ENCODE measurements at places on chromosomes 4 and X.

- DNase-seq: no peak
Measured at GRCh38 chr4:38109896-38110295, 149.7 kb downstream of the PTTG2 start.

GRCh38 chr4:81786063-81786763 is 314.5 kb upstream of the RASGEF1B start:
- DNase-seq: no peak

GRCh38 chr4:1359144-1359501 is 12.1 kb downstream of the UVSSA start:
- DNase-seq: no peak

DNA sequence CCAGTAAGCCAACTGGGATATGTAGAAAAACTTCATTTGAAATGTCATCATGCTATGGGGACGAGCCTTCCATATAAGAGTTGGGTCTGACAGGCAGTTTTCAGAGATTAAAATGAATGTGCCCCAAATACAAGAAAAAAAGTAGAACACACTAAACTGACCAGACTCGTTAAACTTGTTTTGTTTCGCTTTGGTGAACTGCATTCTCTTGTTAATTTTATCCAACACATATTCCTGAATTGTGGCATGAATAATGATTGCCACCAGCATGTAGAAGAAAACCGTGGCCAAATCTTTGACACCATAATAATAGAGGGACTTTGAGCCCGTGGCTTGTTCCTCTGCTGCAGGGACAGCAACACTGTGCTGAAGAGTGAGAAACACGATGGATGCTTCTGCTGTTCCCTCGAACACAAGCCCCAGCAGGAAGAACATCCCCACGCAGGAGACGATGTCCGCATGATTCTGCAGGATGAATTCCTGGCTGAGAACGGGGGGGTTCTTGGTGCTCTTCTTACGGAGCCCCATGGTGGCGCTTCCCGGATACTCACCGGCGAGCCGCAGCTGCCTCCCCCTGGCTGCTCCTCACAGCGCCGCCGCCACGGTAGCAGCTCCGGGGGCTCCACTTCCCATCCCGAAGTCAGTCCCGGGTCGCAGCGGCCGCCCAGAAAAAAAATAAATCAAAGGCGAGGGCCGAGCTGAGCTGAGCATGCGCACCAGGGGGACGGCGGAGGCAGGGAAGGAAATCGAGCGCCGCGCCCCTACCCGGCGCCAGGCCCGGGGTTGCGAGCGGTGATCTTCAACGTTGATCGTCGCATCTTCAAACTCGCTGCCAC is at the start of gene TRAM1L1:
Gene TRAM1L1, minus strand, starts transcription at position 711 of the 836 bp plus-strand sequence. Its CDS starts 183 bp downstream, at position 528.
- DNase-seq: no peak

- no peak for DNase-seq
Measured at GRCh38 chr4:85728464-85728863, 253.5 kb downstream of the ARHGAP24 start.

- no peak for DNase-seq
Measured at GRCh38 chrX:137428766-137429591, 136.9 kb upstream of the ZIC3 start.

GRCh38 chr4:148854203-148854602 is 412.0 kb upstream of the NR3C2 start:
- no peak for DNase-seq

All from activated T-cell treated with anti-CD3 and anti-CD28 coated beads, Interleukin-2, amount 50 U/mL, for 1 hour (primary cell).